Camera-type eye (tissue), 1 donor: ENCODE measurements at places on chromosomes 6 and 20. TPM values are rescaled to one million over a fixed set of nuclear protein-coding genes. Genes with fewer than 3 reads are reported as not detected.

Gene TNNC2
- 93.6 TPM for total RNA-seq

Gene SOX18
- 7.1 TPM for total RNA-seq

Gene TBX18
- total RNA-seq, result 38.1 TPM

Gene TTK
- 11.9 TPM for total RNA-seq

Gene ESR1
- 0.60 TPM for total RNA-seq

Gene HTR1E
- total RNA-seq, result 0.33 TPM

Gene BIRC7
- total RNA-seq, result 33.8 TPM

Gene BMP2
- total RNA-seq, result 15.4 TPM

Gene RIPPLY2
- total RNA-seq, result 2.7 TPM

Gene BACH2
- 33.6 TPM for total RNA-seq

Gene OOEP
- not detected for total RNA-seq

Gene ABT1
- total RNA-seq, result 13.3 TPM

Gene CCN5
- not detected for total RNA-seq

Gene TPX2
- 20.2 TPM for total RNA-seq

Gene SNAI1
- total RNA-seq, result 0.22 TPM

Gene FAM217A
- total RNA-seq, result not detected

Gene CLDN20
- not detected for total RNA-seq

Gene SLC22A16
- total RNA-seq, result 0.82 TPM

Gene TMC2
- total RNA-seq, result not detected

Gene MBOAT1
- 16.5 TPM for total RNA-seq

Gene ALDH5A1
- 17.5 TPM for total RNA-seq

Gene PTCRA
- total RNA-seq, result not detected

Gene TMEM200A
- total RNA-seq, result 31.0 TPM

Gene COX4I2
- 3.2 TPM for total RNA-seq

Gene COL10A1
- 8.5 TPM for total RNA-seq

Gene NKX2-4
- not detected for total RNA-seq

Gene CTSZ
- total RNA-seq, result 85.2 TPM
